ENCODE measurements at places on chromosomes 11 and 22.

GRCh38 chr22:29719899-29720645, at the start of gene CABP7:
Gene CABP7 (plus strand): TSS chr22:29720003. CDS start chr22:29720425, 422 bp downstream.
- DNase-seq, result no peak

- DNase-seq, result no peak
Observed at GRCh38 chr11:1553808-1554594, 18.1 kb downstream of the DUSP8 start.

DNA sequence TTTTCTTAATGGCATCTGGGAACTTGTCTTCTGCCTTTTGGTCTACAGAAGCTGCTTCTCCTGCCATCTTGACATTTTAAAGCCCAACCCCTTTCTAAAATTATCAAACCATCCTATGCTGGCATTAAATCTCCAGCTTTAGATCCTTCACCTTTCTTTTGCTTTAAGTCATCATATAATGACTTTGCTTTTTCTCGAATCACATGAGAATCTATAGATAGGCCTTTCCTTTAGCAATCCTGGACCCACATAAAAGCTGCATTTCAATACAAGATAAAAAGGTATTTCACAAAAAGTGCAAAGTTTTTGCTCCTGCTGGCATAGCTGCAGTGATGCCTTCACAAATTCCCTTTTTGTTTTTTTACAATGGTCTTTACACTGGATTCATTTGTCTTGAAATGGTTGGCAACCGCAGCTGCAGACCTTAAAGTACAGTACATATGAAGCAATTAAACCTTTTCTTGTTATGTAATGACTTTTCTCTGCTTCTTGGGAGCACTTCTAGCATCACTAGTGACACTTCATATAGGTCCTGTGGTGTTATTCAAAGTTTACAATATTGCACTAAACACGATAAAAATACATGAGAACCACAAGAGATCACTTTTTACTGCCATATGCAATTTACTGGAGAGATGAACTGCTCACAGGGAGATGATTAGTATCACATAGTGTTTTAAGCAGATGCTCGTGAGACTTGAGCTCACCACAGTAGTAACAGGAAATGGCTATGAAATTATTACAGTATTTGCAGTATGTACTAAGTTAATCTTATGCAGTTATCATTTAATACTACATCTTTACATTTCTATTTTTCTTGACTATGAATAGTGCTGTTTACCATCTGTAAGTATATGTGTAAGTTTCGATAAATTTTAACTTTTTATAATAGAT, 41.6 kb downstream of the ACER3 start:
- DNase-seq, result no peak

GRCh38 chr11:104524254-104524653, 360.3 kb upstream of the PDGFD start:
- no peak for DNase-seq

GRCh38 chr11:65953471-65953870, 8.1 kb upstream of the SART1 start:
- no peak for DNase-seq

DNA sequence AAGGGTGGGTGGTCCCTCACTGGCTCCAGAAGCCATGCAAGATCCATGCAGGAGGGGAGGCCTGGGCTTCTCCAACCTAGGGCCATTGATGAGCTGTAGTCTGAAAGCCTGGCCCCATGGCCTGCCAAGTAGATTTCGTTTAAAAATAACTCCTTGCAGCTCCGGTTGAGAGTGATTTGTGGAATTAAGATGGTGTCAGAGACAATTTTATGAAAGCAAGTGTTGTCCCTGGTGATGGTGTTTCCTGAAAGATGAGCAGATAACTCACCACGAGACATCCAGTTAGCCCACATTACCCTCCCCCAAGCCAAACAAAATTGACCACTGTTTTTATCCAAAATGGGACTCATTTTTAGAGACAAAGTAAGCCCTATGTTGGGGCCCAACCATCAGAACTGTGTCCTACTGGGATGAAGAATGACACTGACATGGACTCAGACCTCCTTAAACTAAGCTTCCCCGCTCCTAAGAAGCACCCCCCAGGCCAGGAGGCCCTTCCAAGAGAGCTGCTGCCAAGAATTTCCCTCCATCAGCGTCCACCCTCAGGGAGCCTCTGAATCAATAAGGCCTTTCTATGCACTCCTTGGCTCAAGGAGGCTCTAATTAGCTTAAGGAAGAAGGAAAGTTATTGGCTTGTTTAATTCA, 174.2 kb upstream of the NCAM1 start:
- no peak for DNase-seq

DNA sequence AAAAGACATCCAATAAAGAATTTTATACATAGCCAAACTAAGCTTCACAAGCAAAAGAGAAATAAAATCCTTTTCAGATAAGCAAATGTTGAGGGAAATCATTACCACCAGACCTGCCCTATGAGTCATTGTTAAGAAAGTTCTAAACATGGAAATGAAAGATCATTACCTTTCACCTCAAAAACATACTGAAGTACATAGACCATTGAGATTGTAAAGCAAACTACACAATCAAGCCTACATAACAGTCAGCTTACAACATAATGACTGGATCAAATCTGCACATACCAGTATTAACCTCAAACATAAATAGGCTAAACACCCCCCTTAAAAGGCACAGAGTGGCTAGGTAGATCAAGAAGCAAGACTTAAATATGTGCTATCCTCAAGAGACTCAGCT, 501.0 kb upstream of the LUZP2 start:
- DNase-seq, result no peak

GRCh38 chr22:38177926-38178604, 3.6 kb downstream of the PLA2G6 start:
- DNase-seq, result no peak

Measured in stimulated activated naive CD4-positive, alpha-beta T cell (primary cell).